ENCODE measurements at places on chromosomes 5 and 9.
A peak's percentile ranks its signal among the peaks of the same experiment; 100 is the strongest.

- DNase-seq: no peak
Measured at GRCh38 chr9:107243742-107244141, 39.3 kb upstream of the RAD23B start.

- DNase-seq: no peak
Measured at GRCh38 chr5:53924392-53924791, 364.0 kb downstream of the NDUFS4 start.

GRCh38 chr5:131367219-131367860, 103.5 kb downstream of the CDC42SE2 start:
- no peak for DNase-seq

GRCh38 chr5:104977529-104977928, 1414.9 kb upstream of the NUDT12 start:
- no peak for DNase-seq

DNA sequence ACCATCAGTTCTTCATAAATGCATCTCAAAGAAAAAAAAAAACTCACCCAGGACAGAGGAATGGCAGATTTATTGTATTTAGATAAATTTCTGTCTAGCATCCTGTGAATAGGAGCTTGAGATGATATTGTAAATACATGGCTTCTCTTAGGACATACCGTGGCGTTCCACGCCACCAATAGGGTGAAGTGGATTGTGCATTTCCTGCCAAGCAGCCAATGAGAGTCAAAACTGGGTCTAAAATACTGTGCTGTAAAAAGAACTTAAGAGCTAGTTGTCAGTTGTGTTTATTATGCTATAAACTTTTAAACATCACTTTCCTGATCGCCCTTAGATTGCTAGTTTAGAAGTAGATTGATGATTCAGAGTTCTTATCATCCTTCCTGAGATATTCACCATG, 20.9 kb upstream of the TRPM6 start:
- no peak for DNase-seq

- DNase-seq: no peak
Measured at GRCh38 chr5:160245506-160246086, 16.3 kb downstream of the FABP6 start.

GRCh38 chr5:8560776-8561175, 691.8 kb downstream of the MTRR start:
- DNase-seq: no peak

DNA sequence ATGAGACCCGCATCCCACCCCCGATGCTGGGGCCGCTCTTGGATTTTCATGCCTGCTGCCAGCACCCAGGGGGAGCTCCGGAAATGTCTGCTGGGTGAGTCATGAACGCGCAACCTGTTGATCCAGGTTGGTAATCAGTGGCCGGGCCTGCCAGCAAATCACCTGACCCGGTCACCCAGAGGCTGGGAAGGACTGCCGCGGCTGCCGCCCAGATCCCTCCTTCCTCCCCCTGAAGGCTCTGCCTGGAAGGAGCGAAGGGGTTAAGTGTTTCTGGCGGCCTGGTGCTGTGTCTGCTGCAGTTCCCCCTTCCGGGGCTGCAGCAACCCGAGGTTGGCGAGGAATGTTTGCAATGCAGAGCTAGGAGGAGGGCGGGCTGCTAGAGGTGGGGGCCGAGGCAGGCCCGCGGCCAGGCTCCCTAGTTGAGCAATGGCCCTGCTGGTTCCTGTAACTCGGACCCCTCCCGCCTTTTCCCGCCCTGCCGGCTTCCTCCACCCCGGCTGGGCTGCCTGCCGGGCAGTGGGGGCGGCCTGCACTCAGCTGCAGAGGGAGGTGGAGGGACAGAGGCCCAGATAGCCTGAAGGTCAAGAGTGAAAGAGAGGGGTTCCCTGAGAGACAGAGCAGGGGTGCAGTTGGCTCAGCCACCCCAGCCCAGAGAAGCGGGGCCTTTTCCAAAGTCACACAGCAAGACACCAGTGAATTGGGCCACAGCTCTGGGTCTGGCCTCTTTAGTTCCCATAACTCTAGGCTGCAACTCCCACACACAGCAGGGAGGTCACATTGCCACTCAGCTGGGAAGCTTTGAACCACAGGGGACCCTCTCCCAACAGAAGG, 156.3 kb upstream of the IER5L start:
- DNase-seq: no peak

- DNase-seq: no peak
Measured at GRCh38 chr9:133684121-133684935, 48.2 kb downstream of the DBH start.

DNA sequence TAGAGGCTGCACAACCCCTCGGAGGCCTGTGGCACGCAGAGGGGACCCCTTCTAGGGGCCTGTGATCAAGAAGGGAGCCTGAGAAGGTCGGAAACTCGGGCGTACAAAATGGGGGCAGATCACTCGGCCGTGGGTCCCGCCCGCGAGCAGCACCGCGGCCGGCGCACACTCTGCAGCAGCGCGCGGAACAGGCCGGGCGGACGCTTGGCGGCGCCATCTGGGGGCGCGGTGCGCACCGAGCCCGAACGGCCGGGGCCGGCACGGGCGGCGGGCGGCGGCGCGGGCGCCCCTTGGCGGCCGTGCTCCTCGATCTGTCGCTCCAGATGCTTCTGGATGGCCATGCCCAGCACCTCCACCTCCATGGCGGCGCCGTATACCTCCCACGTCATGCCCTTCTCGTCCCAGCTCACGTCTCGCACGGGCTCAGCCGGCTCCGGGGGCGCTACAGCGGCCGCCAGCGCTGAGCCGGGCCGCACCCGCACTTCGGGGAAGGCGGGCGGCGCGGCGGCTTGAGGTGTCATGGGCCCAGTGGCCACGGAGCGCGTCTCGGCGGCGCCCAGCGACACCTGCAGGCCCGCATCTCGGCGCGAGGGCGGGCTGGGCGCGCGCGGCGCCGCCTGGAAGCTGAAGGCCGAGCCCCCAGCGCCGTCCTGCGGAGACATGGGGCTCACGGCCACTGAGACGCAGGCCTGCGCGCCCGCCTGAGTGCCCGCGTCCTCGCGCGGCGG, 13.1 kb downstream of the GPRIN1 start:
- DNase-seq: peak; percentile 27

DNA sequence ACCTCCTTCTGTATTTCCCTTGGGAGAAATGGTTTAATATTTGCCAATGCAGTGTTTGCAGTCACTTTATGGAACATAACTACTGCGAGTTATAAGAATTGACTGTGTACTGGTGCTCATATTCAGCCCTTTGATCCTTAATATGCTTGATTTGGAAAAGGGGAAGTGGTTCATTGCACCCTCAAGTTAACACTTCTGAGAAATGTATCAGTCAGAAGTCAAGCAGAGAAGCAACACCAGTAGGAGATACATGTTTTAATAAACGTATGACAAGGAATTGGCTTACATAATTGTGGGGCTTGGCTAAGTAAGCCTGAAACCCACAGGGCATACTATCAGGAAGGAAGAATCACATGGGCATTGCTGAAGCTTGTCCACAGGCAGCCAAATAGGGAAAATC, 131.0 kb upstream of the SPRY4 start:
- DNase-seq: no peak

DNA sequence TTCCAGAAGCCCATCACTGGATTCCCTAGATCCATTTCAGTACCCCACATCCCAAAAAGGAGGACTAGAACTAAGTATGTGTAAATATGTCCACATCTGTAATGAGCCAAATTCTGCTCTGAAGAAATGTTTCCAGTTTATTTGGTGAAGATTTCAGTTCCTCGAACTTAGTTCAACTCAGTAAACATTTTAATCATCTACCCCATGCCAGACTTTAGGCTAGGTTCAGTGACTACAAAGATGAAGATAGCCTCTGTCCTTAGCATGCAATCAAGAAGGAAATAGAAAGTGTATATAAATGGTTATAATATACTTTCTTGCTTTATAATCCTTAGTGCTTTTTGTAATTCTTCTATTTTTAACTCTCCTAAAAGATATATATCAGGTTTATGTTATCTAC, 21.5 kb downstream of the RUSC2 start:
- DNase-seq: no peak

DNA sequence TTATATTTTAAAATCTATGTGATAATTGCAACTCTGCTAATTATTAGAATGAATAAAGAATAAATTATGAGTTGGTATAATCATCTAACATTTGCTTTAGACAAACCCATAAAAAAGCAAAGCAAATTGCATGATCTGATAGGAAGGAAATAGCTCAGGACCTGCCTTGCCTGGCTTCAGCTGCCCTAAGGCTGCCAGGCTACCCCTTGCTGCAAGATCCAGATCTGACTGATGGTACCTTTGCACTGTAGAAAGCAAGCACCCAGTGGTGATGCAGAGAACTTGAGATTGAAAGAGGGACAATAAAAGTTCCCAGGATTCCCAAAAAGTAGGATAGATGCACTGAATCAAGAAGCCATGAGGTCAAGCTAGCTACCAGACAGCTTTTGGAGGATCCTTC, 100.9 kb upstream of the FSTL4 start:
- DNase-seq: no peak

GRCh38 chr5:144333336-144333920, 162.8 kb downstream of the KCTD16 start:
- DNase-seq: no peak

GRCh38 chr9:103730866-103731265, 363.2 kb upstream of the SMC2 start:
- DNase-seq: no peak

- no peak for DNase-seq
Measured at GRCh38 chr9:93634311-93635185, 58.2 kb downstream of the PHF2 start.

DNA sequence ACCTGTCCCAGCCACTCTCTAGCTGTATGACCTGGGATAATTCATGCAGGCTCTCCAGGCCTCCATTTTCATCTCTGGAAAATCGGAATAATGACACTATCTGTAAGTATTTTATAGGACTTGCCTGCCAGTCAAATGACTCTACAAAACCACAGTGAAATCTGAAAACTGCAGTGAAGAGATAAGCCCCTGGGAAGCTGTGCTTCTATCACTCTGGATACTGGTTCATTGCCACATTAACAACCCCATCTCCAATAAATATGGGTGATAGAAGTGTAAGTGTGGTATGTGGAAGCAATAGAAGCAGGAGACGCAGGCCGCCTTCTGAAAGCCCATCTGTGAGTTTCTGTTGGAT, 31.8 kb downstream of the WHRN start:
- no peak for DNase-seq

GRCh38 chr5:151454166-151454565, 6.8 kb downstream of the SLC36A1 start:
- no peak for DNase-seq

- DNase-seq: no peak
Measured at GRCh38 chr5:115962565-115963402, 509 bp downstream of the LVRN start.

- DNase-seq: no peak
Measured at GRCh38 chr9:18746631-18747030, 272.7 kb downstream of the ADAMTSL1 start.

DNA sequence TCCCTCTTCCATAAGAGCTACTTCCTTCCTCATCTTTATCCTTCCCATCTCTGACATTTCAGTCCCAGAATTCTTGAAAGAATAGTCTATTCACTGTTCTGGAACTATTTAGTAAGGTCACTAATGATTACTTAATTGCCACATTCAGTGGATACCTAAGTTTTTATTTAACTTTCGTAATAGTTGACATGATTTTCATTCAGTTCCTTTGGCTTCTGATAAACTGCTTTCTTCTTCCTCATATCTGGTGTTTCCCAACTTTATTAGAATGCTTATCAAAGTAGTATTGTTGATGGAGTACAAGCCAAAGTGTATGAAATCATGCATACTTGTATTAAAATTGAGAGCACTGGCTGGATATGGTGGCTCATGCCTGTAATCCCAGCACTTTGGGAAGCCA, 10.8 kb downstream of the UBE2D2 start:
- no peak for DNase-seq

DNA sequence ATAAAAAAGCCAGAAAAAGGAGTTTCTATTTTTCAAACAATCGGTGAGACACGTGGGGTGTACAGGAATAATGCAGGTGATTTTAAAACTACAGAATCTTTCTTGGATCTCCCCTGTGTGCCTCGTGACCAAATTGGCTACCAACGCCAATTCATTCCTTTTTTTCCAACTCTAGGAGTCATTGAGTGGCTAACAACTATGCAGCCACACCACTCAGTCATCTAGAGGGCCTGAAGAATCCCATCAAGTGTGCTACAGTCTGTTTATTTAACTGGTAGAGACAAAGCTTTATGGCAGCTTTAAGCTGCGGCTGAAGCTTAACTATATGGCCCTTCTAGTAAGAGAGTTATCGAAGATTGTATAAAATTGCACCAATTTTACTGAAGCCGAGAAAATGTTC, 113.1 kb upstream of the NIPBL start:
- DNase-seq: no peak

- no peak for DNase-seq
Measured at GRCh38 chr9:114518120-114518519, 12.8 kb upstream of the WHRN start.

DNA sequence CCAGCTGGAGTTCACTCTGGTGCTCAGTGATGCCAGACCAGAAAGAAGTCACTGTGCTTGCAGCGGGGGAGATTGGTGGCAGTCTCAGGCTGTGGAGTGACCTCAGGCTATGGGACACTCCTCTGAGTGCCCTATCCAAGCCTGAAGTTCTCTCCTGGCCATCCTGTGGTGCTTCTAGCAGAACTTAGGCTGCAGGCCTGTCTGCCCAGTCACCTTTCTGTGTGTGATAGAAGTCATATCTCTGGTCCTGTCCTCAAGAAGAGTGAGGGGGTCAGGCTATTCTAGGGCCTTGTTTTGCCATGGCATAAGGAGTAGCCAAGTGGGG, 9.3 kb downstream of the PDLIM4 start:
- DNase-seq: no peak

DNA sequence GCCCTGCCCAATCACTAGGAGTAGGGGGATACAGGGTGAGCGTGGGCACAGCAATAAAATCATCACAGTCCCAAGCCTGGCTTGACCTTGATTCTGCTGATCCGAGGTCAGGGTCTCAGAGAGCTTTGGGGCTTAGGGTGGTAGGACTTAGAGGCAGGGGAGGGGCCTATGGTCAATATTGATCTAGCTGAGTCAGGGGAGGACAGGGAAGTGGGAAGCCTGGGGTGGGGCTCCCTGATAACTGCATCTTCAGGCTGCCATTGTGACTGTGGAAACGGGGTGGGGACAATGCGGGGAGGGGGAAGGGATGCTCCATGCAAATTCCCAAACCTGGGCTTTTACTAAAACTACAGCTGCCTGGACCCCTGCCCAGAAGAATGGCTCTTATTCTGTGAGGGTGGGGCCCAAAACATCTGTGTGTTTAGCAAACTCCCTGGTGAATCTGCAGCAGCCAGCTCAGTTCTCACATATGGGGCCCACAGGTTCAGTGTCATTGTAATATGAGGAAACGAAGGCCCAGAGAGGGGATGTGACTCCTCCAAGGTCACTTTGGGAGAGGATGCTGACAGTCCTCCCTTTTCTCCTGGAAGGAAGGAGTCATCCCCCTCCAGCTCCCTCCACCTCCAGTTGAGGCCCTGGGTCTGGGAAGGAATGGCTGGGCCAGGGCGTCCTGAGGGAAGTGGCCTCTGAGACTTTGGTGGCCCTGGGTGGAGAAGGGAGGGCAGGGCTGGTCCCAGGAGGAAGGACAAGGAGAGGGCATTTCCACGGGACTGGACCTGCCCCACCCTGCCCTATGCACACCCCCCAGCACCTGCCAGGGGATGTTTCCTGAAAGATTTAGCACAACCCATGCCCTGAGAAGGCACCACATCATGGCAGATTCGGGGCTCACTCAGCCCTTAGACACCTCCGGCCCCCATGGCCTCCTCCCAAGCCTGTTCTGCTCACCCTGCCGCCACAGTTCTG, 26.4 kb downstream of the SLC6A7 start:
- no peak for DNase-seq

- DNase-seq: no peak
Measured at GRCh38 chr5:62562867-62563266, 15.8 kb upstream of the LRRC70 start.
